Calu3 (cell line): ENCODE measurements at places on chromosomes 2 and 18. TPM values are rescaled to one million over a fixed set of nuclear protein-coding genes. Genes with fewer than 3 reads are reported as not detected.

DNA sequence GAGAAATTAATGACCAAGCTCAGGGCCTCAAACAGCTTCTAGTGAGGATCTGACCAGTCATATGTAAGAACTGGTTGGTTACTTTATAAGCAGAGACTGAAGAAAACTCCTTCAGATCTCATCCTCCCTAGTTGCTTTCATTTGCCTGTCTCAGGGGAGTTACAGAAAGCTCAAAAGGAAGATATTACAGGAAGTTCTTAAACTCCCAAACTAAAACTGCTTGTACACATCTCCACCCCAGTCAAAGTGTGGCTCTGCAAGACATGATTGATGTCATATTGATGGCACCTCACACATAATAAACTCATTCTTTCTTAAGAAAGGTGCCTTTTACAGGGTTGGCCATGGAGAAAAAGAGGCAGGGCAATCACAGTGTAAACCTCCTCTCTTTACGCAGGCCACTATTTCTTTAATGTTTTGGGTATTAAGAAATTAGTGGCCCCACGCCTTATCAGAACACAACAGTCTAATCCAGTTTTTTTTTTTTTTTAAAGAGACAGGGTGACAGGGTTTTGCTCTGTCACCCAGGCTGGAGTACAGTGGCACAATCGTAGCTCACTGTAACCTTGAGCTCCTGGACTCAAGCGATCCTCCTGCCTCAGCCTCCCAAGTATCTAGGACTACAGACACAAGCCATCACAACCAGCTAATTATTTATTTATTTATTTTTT is 62.6 kb upstream of the STK17B start:
- peak overlapping the region; percentile 84 for H3K27ac ChIP-seq
- H3K36me3 ChIP-seq: peaks cover 8% of the 10 kb centered on the region
- DNase-seq: no peak
- H3K27me3 ChIP-seq: no peaks in the 10 kb centered on the region
- no peak overlapping the region for H3K4me3 ChIP-seq
- peaks cover 23% of the 10 kb centered on the region for H3K4me1 ChIP-seq

DNA sequence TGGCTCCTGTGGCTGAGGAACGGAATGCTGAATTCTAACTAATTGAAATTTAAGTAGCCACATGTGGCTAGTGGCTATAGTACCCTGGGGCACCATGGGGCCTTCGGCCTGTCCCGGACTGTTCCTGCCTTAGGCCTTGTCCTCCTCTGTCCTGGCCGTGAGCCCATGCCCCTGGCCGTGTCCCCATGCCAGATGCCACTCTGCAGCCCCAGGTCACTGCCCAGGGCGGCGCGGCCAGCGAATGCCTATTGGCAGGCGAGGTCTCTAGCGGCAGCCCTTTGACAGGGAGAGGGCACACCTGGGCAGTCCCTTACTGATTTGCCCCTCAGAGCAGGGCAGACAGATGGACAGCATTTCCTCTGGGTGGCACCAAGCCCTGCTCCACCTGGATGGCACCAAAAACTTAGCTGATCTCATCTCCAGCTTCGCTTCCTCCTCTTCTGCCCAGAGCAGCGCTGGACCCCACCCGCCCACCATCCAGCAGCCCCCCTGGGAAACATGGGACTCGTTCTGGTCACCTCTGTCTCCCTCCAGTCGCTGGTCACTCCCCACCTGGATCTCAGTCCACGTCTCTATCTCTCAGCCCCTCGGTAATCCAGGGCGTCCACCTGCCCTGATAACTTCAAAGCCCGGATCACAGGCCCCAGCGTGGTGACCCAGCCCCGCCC is 1.1 kb upstream of the DGKD start:
- peaks cover 6% of the 10 kb centered on the region for H3K27me3 ChIP-seq
- H3K36me3 ChIP-seq: peaks cover 34% of the 10 kb centered on the region
- peaks cover 73% of the 10 kb centered on the region for H3K4me1 ChIP-seq
- peak overlapping the region; percentile 48 for H3K4me3 ChIP-seq
- peak overlapping the region; percentile 9 for H3K27ac ChIP-seq

DNA sequence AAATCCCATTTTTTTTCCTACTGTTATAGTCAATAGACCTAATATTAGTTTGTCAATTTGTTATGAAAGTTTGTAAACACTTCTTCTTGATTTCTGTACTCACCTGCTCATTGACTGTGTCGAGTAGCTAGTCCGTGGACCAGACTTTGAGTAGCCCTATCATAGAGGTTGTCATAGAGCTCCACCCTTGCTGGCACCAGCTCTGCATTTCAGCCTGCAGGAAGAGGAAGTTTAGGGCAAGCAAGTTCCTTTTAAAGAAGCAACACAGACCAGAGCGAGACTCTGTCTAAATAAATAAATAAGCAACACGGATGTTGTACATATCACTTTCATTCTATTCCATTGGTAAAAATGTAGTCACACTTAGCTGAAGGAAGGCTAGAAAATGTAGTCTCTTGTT is 74.0 kb downstream of the MCFD2 start:
- no peaks in the 10 kb centered on the region for H3K36me3 ChIP-seq
- no peak overlapping the region for H3K27ac ChIP-seq
- H3K27me3 ChIP-seq: peaks cover 9% of the 10 kb centered on the region
- H3K4me1 ChIP-seq: peaks cover 11% of the 10 kb centered on the region

DNA sequence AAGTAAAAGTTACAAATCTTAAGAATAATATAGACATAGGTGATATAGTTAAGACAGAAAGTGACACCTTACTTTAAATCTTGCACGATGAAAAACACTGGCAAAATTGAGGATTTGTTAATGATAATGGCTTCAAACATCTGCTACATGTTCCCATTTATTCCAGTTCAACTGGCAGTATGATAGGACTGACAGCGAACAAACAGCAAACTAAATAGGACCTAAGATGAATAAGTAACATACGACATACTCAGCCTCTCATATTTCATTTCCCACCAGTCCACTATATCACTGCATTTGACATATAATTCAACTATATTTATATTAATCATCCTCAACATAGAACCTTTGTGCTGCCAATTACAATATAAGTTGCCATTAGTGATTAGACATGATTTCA is 36.3 kb downstream of the ACVR1C start:
- H3K36me3 ChIP-seq: peaks cover 3% of the 10 kb centered on the region
- DNase-seq: no peak
- peaks cover 15% of the 10 kb centered on the region for H3K27me3 ChIP-seq

- no peak for DNase-seq
- no peak overlapping the region for H3K4me3 ChIP-seq
- no peaks in the 10 kb centered on the region for H3K36me3 ChIP-seq
- no peak overlapping the region for H3K27ac ChIP-seq
- H3K27me3 ChIP-seq: peaks cover 13% of the 10 kb centered on the region
These were observed 121.2 kb upstream of the SLC35G4 start for GRCh38 chr18:11488175-11488574.

DNA sequence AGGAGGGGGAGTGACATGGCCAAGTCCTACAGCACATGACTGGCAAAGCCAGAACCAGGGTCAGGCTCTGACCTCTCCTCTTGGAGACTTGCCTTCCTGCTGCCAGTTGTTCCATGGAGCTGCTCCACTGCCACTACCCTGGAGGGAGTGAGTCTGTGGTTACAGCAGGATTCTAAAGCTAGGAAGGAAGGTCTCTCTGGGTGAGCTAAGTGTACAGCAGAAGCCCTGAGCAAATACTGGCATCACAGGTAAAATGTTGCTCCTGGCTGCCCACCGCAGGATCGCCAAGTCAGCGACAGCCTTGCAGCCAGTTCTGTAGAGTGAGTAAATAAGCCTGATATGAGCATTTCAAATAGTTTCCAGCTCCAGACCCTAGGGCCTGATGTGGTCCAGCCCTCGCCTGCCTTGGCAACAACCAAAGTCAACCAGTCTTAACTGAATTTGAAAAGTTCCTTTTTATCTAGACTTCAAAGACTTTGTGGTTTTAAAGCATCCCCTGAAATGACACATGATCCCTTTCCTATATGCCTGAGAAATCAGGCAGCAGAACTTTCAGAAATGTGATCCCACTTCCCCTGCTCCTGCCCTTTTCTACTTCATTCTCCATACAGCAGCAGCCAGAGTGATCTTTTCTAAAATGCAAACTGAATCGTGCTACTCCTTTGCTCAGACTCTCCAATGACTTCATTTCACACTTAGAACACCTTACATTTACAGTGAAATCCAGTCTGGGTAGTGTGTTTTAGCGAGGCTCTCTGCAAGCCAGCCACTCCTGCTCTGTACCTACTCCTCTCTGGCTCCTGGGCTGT is 114.3 kb downstream of the MGAT5 start:
- peaks cover 13% of the 10 kb centered on the region for H3K36me3 ChIP-seq
- H3K4me1 ChIP-seq: peaks cover 8% of the 10 kb centered on the region
- no peak for DNase-seq
- no peak overlapping the region for H3K27ac ChIP-seq

GRCh38 chr2:180829261-180829660 is 151.1 kb upstream of the UBE2E3 start:
- H3K27ac ChIP-seq: no peak overlapping the region
- peaks cover 10% of the 10 kb centered on the region for H3K4me1 ChIP-seq
- no peaks in the 10 kb centered on the region for H3K36me3 ChIP-seq
- H3K27me3 ChIP-seq: no peaks in the 10 kb centered on the region

DNA sequence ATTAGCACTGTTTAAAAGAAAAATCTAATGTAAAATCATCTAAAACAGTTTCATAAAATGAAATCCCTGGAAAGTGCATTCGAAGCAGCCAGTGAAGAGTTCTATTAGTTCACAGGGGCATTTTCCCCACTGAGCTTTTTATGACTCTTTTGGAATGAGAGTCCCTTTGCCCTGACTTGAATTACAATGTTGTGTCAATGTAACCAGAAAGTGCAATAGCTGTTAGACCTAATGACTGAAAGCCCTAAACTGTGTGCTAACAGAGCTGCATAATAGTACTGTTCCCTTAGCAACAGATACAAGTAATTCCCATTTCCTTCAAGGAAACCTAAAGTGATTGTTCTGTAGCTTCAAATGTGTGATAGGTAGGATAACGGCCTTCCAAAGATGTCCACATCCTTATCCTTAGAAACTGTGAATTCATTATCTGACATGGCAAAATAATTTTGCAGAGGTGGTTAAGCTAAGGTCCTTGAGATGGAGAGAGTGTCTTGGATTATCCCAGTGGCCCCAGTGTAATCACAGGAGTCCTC is 134.4 kb downstream of the L3MBTL4 start:
- H3K36me3 ChIP-seq: no peaks in the 10 kb centered on the region
- peaks cover 3% of the 10 kb centered on the region for H3K27me3 ChIP-seq
- H3K27ac ChIP-seq: no peak overlapping the region
- H3K4me3 ChIP-seq: no peak overlapping the region

GRCh38 chr2:11997142-11997541 is 250.7 kb downstream of the LPIN1 start:
- no peaks in the 10 kb centered on the region for H3K36me3 ChIP-seq
- no peak for DNase-seq
- H3K4me3 ChIP-seq: no peak overlapping the region
- no peaks in the 10 kb centered on the region for H3K4me1 ChIP-seq
- H3K27ac ChIP-seq: no peak overlapping the region

DNA sequence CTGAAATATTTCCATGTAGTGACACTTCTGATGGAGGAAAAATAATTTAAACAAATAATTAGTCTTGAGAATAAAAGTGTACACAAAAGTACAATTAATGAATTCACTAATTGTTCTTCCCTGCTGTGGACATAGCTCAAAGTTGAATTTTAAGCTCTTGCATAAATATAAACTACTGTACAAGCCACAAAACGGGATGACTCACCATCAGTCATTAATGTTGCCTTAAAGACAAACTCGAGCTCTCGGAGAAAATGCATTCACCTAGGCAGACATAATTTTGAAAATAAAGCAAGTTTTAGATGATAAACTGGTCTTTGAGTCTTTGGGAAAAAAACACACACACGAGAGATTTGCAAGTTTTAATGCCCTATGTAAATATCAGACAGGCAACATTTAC is 436.4 kb downstream of the ZNF521 start:
- no peak for DNase-seq
- peaks cover 6% of the 10 kb centered on the region for H3K4me1 ChIP-seq
- no peaks in the 10 kb centered on the region for H3K36me3 ChIP-seq
- H3K4me3 ChIP-seq: no peak overlapping the region

AGAP1 gene
- 56.4 and 63.8 TPM in 2 replicates for total RNA-seq

PSD4 gene
- 58.7 and 64.5 TPM in 2 replicates for total RNA-seq

GRCh38 chr2:165989851-165990250 is 36.3 kb upstream of the TTC21B start:
- no peak overlapping the region for H3K27ac ChIP-seq
- no peaks in the 10 kb centered on the region for H3K36me3 ChIP-seq
- no peaks in the 10 kb centered on the region for H3K4me1 ChIP-seq
- H3K4me3 ChIP-seq: no peak overlapping the region
- DNase-seq: no peak

GRCh38 chr2:88845772-88846661 is 154.5 kb downstream of the RPIA start:
- H3K27ac ChIP-seq: no peak overlapping the region
- peaks cover 95% of the 10 kb centered on the region for H3K27me3 ChIP-seq
- no peak for DNase-seq
- no peak overlapping the region for H3K4me3 ChIP-seq
- H3K36me3 ChIP-seq: no peaks in the 10 kb centered on the region

DNA sequence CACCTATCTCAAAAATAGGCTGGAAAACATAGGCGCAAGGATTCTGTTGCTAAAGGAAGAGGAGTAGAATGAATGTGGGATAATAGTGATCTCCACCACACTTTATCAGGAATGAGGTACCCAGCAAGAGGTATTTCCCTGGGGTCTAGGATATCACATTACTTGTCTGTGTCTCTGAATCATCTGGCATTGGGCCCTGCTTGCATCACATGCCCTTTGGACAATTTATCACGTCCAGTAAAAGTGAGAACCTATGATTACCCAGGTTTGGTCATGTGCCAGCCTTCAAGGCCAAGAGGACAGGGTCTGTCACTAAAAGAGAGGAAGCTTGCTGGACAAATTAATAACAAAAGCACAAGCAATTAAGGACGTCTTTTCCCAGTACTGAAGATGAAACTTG is 11.4 kb upstream of the TRAPPC8 start:
- peaks cover 6% of the 10 kb centered on the region for H3K36me3 ChIP-seq
- DNase-seq: peak; percentile 47
- H3K27me3 ChIP-seq: no peaks in the 10 kb centered on the region
- H3K4me3 ChIP-seq: no peak overlapping the region

DNA sequence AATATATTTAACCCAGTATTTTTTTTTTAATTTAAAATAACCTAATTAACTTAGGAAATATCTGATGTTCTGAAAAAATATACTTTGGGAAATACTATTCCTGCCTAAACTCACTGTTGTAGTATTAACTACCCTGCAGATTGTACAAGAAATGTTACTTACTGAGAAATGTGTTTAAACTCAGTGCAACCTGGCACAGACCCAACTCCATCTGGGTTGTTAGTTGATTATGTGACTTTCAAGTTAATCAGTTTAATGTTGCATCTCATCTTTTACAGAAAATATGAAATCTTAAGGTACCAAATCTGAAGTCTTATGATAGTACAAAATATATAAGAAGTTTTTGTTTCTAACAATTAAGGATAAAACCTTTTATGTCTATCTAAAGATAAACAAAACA is 27.3 kb downstream of the VAPA start:
- peaks cover 47% of the 10 kb centered on the region for H3K36me3 ChIP-seq
- no peaks in the 10 kb centered on the region for H3K27me3 ChIP-seq
- H3K4me3 ChIP-seq: no peak overlapping the region
- no peak for DNase-seq
- peaks cover 8% of the 10 kb centered on the region for H3K4me1 ChIP-seq
- H3K27ac ChIP-seq: no peak overlapping the region
